Vagina (tissue), 2 donors: ENCODE measurements at places on chromosomes 12 and 14.

DNA sequence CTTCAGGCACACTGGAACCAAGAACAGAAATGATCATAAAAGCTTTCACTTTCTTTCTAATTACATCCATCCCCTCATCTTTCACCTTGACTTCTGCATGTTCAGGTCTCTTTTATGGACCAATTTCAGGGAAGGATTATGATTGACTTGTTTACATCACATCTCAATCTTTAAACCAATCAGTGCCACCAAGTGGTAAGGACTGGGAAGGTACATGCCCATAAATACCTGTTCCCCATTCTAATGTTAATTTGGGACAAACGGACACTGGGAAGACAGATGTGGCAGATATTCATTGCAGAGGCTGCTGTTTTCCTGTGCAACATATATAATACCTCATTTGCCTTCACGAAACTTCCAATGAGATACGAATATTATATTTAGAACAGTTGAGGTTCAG is 978.1 kb downstream of the GALC start:
- no peak for DNase-seq

DNA sequence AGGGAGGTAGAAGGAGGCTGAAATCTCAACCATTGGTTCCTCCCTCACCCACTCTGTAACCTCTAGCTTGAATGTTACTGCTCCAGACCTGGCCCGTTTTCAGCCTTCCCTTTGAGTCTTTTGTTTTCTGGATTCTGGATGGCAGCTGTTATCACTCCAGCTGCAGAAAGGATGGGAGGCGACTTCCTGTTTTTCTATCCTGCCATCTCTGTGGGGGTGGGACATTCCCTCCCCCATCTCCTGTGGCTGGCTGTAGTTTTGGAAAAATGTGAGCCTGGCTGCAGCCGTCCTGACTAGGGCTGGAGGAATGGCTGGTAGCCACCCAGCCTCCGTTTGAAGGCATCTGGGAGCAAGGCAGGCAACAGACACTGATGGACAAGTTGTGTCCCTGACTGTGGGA is 2.9 kb upstream of the PPFIBP1 start:
- DNase-seq: no peak

- DNase-seq: no peak
Measured at GRCh38 chr12:106605254-106605653, 22.4 kb downstream of the RFX4 start.

GRCh38 chr12:13367973-13368372 is 171.4 kb downstream of the EMP1 start:
- no peak for DNase-seq

DNA sequence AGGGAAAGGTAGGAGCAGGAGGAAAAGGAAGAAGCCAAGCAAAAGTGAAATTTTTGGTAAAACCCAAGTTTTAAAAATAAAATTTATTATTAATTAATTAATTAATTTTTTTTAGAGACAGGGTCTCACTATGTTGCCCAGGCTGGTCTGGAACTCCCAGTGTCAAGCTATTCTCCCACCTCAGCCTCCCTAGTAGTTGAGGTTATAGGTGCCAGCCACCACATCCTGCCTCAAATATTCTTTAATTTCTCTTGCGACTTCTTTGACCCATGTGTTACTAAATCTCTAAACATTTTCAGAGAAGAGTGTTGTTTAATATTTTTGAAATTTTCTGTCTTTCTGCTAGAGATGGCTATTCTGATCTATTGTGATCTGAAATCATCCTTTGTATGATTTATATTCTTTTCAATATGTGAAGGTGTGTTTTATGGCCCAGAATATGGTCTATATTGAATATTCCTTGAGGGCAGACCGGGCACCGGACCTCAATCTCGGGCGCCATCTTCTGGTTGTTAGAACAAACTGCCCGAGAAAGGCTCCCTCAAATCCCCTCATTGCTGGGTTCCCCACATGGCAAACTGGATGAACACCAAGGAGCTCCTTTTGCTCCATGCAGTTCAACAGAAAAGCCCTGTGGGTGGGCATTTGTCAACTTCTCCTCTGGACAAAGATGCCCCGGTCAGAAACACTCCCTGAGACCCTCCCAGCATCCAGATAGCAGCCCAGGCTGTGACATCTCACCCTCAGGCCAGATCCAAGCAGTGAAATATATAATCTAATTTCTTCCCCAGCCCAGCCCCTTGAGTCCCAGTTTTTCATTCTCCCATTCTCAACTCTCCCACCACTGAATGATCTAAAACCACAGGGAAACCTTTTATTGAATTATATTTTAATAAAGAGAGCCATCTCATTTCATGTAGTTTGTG is 110.5 kb downstream of the ASCL4 start:
- no peak for DNase-seq

DNA sequence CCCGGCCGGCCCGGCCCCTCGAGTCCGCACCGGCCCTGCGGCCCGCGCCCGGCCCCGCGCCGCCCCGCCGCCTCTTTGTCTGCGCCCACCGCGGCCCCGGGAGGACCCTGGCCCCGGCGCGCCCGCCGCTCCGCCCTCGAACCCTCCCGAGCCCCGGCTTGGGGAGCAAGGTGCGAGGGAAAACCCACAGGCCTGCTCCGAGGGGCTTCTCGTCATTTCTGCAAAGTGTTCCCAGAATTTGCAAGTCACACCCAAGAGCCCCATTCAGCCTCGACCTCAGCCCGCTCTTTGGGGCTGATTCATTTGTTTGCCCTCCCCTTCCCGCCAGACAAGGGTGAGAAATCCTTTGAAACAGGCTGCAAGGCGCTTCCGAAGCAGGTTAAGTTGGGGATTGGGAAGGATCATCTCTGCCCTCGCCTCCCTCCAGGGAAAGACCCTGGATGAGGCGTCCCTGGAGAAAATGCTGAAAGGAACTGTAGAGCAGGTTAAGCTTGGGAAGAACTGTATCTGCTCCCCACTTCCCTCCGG is 325 bp upstream of the CLIP1 start:
- DNase-seq: no peak

GRCh38 chr12:94704452-94705306 is 54.3 kb upstream of the TMCC3 start:
- no peak for DNase-seq

DNA sequence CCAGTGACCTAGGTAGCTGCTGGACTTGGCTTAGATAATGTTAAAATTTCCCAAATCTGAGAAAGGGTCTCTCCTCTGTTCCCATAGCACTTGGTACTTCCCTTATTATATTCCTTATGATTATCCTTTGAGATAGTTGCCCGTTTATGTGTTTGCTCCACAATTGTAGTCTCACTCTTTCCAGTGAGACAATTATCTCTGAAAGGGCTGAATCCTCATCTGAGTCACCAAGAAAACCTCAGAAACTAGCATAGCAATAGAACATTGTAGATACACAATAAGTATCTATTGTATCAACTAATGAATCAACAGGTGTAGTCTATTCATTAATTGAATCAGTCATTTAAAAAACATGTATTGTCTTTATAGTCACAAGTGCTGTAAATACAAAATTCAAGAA is 119.1 kb upstream of the FAR2 start:
- DNase-seq: no peak

GRCh38 chr12:93390031-93390430 is 12.3 kb downstream of the NUDT4 start:
- no peak for DNase-seq

- DNase-seq: no peak
Measured at GRCh38 chr14:50039734-50040400, 76.5 kb downstream of the VCPKMT start.

GRCh38 chr14:53952533-53952932 is 4.1 kb downstream of the BMP4 start:
- DNase-seq: no peak

DNA sequence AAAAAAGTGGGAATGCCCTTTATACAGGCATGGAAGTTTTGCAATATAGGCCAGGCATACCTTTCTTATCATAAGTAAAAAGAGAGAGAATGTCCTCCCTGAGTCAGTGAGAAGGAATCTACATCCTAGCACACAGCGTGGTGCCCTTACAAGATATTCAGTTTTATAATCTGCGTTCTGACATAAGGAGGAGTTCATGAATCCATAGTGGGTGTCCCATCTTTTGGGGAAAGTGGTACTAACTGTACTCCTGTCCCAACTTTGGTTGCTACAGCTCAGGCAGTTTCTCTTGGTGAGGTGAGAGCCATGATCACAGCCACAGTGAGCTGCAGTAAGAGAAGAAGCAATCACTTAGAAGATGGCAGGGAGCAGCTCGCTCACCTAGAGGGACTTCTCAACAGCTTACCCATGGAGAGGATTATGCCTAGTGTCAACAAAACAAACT is 332.9 kb downstream of the BCAT1 start:
- no peak for DNase-seq

DNA sequence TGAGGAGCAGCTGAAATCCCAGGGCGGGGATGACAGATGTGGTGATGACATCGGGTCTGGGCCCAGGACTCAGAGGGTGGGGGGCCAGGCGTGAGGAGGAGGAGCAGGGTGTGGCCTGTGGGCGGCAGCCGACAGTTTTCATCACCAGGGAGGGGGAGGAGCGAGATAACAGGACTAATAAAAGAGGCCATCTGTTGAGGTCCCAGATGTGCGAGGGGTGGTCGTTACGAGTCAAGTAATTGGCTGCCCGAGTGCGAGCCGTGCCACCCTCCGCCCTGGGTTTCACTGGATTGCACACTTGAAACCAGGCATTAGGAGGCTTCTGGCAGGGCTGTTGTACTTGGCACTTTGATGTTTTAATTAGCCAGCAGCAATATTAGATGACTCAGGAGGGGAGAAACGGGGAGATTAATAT is 67.2 kb downstream of the NOS1 start:
- no peak for DNase-seq

DNA sequence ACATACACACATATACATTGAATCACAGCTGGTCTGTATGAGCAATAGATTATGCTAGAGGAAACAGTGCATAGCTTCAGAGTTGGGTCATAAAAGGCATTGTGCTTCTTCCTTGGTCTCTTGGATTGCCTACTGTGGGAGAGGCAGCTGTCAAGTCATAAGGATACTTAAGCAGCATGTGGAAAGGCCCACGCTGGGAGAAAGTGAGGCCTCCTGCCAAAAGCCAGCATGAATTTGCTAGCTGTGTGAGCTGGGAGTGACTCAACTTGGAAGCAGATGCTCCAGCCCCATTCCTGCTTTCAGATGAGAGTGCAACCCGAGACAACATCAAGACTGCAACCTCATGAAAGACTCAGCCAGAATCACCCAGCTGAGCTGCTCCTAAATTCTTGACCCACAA is 311.9 kb upstream of the TBX3 start:
- no peak for DNase-seq

DNA sequence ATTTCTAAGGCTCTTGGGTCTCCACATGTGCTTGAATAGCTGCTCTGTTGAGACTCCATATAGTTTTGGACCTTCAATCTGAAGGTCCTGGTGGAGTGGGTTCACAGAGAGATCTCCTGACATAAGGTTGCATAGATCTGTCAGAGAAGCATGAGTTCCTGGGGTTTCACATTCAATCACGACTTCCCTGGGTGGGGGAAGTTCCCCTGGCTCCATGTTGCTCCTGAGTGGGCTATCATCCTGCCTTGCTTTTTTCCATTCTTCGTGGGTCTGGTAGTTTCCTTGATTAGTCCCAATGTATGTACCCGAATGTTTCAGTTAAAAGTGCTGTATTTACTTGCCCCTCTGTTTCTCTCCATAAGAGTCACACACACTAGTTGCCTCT is 181.8 kb downstream of the RASSF9 start:
- no peak for DNase-seq

GRCh38 chr12:25472453-25472852 is 80.6 kb downstream of the LMNTD1 start:
- DNase-seq: no peak

GRCh38 chr12:11998944-11999315 is 71.8 kb upstream of the BCL2L14 start:
- no peak for DNase-seq

- DNase-seq: no peak
Measured at GRCh38 chr12:102435827-102436436, 44.4 kb downstream of the IGF1 start.

- no peak for DNase-seq
Measured at GRCh38 chr12:69056743-69057515, 124.0 kb upstream of the CPM start.

- no peak for DNase-seq
Measured at GRCh38 chr12:132384916-132385774, 55.8 kb upstream of the GALNT9 start.

- no peak for DNase-seq
Measured at GRCh38 chr14:93880021-93880820, 46.9 kb upstream of the FAM181A start.

DNA sequence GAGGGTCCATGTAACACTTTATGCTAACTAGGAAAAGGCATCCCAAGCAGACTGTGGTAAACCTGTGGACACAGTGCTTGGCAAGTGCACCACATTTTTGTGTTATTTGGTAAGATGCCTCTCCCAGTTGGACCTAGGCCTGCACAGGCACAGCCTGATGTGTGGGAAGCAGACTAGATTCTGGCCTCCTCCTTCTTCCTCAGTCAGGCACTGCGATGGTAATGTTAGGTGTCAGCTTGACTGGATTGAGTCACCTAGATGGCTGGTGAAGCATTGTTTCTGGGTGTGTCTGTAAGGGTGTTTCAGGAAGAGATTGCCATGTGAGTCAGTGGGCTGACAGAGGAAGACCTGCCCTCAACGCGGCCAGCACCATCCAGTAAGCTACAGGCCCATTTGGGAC is 25.3 kb upstream of the RHOJ start:
- DNase-seq: no peak

DNA sequence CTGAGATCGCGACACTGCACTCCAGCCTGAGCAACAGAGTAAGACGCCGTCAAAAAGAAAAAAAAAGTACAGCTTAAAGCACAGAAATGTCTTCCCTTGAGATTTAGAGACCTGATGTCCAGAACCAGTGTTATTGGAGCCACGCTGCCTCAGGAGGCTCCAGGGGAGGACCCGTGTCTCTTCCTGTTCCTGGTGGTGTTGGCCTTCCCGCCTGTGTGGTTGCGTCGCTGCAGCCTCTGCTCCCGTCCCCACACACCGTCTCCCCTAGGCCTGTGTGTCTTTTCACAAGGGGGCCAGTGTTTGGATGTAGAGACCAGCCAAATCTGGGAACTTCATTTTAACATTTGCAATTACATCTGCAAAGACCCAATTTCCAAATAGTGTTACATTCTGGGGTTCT is 8.6 kb upstream of the FBRSL1 start:
- no peak for DNase-seq

GRCh38 chr14:99733540-99734405 is 49.7 kb downstream of the CYP46A1 start:
- DNase-seq: no peak

DNA sequence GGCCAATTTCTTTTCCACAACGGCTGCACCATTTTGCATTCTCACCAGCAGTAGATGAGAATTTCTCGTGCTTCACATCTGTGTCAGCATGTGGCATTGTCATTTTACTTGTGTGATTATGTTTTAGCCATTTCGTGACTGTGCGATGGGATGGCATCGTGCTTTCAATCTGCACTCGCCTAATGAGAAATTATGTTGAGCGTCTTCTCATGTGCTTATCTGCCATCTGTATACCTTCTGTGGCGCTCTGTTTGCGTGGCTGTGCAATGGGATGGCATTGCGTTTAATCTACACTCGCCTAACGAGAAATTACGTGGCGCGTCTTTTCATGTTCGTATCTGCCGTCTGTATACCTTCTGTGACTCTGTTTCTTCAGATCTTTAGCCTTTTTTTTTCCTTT is 14.9 kb upstream of the GPR132 start:
- DNase-seq: no peak
